MV-4-11 (cell line): ENCODE measurements at places on chromosomes 3 and 15.
A peak's percentile ranks its signal among the peaks of the same experiment; 100 is the strongest.

- DNase-seq, result no peak
Measured at GRCh38 chr3:101676765-101677435, at the start of gene ZBTB11. ZBTB11 (minus strand) TSS chr3:101677132; CDS start chr3:101676914, 218 bp downstream.

DNA sequence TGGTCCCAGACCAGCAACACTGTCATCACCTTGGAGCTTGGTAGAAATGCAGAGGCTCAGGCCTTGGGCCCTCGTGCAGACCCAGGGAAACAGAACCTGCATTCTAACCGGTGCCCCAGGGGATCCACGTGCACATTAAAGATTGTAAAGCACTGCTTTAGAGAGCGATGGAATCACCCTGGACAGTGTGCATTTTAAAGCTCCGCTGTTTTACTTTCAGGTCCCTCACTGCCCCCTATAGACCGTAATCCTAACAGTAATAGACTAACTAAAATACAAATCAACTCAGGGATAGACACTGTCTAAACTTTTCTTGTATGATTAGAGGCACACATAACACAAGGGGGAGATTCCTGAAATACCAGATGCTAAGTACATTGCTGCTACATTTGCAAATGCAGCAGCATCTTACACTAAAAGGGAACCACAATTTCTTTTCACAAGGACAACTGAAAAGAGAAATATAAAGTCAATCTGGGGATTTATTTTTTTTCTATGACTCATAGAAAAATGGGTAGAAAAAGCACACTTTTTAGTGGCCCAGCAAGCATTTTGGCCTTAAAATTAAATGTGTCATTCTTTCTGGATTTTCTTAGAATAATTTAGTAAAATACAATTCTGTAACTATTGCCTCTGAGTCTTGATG is 10.5 kb upstream of the SH3GL3 start:
- DNase-seq, result peak; percentile 44

- DNase-seq, result peak; percentile 7
Measured at GRCh38 chr3:182909318-182910040, 70.9 kb downstream of the DCUN1D1 start.

- peak; percentile 2 for DNase-seq
Measured at GRCh38 chr3:137709011-137709601, 55.0 kb upstream of the SOX14 start.

- DNase-seq, result no peak
Measured at GRCh38 chr3:147407114-147407497, 763 bp upstream of the ZIC4 start.

- no peak for DNase-seq
Measured at GRCh38 chr15:85947936-85948335, 131.7 kb upstream of the AGBL1 start.

GRCh38 chr3:104696470-104696869 is 670.2 kb upstream of the ALCAM start:
- no peak for DNase-seq

- DNase-seq, result no peak
Measured at GRCh38 chr15:74212494-74212893, 9.9 kb upstream of the STRA6 start.

- no peak for DNase-seq
Measured at GRCh38 chr3:158492685-158493084, 78.3 kb upstream of the MLF1 start.

DNA sequence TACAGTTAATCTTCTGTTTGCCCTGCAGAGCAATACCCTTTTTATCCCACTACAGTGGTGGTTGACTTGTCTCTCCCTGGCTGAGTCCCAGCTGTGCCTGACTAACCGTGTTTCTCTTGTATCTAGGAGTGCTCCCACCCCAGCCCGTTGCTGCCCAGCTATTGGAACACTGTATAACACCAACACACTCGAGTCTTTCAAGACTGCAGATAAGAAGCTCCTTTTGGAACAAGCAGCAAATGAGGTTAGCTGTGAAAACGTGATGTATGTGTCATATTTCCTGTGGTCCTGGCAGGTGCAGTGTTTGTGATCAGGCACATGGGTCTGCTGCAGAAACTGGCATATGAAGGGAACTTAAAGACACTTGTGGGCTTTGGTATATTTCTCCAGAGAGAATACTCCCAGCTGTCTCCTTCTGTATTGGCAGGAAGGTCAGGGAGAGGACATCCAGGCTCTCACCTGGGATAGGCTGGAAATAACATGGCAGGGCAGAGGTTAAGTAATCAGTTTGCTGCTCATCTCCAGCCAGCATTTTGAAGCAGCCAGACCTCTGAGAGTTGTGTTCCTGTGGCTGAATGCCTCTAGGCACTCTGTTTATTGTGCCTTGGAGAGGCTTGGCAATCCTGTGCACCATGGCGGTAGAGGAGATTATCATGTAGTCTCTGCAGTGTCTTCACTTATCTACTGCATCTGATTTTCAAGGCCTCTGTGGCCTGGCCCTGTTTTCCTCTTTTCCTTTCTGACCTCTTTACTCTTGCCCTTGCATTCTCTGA is 34.8 kb downstream of the ATG7 start:
- no peak for DNase-seq

DNA sequence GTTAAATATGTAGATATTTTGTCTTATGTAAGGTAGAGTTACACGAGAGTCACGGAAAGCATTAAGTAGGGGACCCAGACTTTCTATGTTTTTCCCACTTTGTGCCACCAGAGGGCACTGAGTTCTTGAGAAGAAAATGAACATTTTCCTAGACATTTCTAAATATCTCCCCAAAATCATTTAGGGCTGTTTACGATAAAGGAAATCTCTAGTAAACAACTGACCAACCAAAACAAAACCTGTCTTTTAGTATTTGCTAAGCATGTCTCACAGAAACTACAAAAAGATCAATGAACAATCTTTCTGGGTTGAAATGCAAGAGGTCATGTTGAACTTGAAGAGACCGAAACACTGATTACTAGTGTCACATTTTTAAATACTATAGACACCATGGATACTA is 16.1 kb downstream of the POU1F1 start:
- peak; percentile 16 for DNase-seq

DNA sequence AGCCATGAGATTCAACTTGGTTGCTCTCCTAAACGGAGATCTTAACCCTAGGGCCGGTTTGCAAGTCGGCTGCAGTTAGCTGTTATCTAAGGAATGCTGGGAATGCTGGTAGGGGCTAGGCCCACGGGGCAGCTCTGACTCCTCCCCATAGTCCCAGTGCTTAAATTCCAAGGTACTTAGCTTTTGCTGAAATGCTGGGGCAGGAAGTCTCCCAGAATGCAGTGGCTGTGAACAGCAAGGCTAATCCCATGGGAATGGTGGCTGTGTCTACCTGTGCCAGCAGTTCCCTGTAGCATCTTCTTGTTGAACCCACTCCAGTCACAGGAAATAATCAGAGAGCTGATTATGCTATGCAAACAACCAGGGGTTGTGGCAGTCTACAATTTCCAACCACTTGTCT is 102.5 kb upstream of the TJP1 start:
- DNase-seq, result no peak

DNA sequence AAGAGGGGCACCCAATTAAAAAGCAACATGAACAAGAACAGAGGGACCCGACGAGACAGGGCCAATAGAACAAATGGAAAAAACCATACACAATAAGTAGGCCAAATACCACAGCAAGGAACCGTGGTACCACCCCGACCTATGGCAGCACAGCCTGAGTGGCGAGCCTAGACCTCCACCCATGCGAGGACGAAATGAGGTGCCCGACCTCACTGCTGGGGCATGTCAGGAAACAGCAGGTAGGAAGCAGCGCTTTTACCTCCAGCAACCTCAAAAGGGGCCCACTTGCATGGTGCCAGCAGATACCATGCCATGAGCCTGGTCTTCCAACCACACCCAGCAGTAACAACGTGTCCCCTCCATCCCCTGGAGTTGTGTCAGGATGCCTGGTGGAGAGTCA is 77.9 kb downstream of the PCSK6 start:
- no peak for DNase-seq

DNA sequence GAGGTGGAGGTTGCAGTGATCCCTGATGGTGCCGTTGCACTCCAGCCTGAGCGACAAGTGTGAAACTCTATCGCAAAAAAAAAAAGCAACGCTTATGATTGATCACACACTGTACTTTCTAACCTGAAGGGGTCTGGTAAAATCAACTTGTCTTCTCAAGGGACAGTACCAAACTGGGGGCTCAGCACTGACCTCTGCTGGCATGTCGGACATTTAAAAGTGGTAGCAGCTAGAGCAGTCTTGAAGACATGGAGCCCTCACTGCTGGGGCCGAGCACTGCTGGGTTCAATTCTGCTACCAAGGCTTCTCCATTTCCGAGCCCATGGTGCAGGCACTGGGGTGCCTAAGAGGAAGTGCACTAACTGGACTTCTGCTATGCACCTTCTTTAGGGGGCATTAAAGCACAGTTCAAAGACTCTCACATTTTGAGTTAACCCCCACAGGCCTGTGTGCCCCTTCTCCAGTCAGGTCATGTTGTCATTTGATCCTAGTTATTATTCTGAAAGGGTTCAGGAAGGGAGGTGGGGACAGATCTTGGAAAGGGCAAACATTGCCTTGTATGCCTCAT is 26.4 kb upstream of the LAMP3 start:
- DNase-seq, result peak; percentile 60

DNA sequence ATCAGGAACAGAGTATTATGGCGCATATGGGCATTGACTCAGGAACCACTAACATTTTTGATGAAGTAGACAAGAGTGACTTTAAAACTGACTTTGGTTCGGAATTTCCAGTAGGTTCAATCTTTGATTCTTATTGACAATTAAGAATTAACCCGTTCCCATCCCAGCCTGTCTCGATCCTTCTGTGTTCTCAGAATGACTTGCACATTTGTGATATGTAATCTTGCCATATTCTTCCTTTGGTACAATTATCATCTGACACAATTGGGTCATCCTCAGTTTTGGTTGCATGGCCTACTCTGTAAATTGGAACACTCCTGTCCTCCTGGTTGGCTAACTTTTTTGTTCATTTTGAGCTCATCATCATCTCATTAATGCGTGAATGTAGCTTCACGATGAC is 10.5 kb downstream of the GPR171 start:
- DNase-seq, result no peak

DNA sequence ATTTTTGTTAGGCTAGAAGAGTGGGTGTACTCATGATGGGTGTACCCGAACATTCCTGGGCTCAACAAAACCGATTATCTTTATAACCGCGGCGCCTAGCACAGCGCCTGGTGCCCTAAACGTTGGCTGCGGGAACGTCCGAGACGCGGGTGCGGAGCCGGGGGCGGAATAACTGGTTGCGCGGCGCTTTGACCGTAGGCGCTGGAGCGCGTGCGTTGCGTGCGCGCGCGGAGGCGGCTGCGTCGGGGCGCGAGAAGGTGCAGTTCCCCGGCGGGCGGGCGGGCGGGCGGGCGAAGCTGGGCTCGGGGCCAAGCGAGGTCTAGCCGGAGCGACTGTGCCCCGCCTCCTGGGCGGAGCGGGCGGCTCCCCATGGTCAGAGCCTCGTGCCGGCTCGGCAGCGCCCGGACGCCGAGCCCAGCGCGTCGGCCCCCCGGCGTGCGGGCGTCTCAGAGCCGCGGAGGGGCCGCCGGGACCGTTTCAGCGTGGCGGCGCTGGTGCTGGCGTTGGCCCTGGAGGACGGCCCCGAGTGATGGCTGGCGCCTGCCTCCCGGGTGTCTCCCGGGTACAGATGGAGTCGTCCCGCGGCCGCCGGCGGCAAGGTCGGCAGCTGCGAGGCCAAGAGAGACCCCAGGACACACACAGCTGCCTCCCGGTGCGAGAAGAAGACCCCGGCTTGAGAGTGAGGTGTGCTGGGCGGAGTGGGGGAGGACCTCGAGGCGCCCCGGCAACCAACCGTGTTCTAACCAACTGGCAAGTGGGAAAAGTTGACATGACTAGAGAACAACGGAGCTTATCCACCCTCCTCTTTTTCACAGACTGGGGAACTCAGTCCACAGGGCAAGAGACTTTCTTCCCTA is at the start of gene PLAAT1:
PLAAT1 (plus strand) TSS at position 373 of the 857 bp plus-strand sequence. CDS start 14,429 bp downstream, outside the sequence.
- DNase-seq, result no peak

GRCh38 chr3:187261541-187261969 is 30.0 kb downstream of the MASP1 start:
- no peak for DNase-seq

DNA sequence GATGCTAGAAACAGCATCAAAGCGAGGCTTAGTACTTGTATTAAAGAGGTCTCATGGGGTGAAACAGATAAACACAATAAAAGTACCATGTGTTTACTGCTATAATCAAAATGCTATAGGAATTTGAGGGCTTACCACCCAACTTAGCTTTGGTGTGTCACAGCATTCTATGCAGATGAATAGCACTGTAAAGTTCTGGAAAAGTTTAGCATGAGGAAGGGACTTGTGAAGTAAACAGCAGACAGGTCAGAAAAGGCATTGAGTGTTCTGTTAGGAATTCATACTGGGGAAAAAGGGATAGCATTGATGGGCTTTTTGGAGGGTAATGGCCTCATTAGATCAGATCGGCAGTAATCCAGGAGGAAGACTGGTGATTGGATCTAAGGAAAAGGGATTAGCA is 505.3 kb downstream of the NLGN1 start:
- DNase-seq, result no peak

DNA sequence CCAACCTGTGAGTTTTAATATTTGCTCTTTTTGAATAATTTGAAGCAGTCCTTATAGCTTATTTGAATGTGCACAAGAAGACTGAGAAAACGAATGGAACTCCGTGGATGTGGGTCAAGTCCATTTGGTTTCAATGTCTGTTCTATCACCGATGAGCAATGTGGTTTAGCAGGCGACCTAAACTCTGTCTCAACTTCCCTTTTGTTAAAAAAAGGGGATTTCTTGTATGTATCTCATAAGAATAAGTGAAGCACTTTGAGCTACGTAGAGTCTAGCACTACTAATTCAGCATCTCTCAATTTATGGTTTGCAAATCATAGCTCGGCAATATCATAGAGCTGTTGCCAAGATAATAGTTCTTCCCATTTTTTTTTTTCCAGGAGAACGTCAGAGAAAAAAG is 4.6 kb upstream of the SKIL start:
- peak; percentile 78 for DNase-seq

GRCh38 chr15:99426431-99427105 is 139.2 kb upstream of the MEF2A start:
- DNase-seq, result no peak

DNA sequence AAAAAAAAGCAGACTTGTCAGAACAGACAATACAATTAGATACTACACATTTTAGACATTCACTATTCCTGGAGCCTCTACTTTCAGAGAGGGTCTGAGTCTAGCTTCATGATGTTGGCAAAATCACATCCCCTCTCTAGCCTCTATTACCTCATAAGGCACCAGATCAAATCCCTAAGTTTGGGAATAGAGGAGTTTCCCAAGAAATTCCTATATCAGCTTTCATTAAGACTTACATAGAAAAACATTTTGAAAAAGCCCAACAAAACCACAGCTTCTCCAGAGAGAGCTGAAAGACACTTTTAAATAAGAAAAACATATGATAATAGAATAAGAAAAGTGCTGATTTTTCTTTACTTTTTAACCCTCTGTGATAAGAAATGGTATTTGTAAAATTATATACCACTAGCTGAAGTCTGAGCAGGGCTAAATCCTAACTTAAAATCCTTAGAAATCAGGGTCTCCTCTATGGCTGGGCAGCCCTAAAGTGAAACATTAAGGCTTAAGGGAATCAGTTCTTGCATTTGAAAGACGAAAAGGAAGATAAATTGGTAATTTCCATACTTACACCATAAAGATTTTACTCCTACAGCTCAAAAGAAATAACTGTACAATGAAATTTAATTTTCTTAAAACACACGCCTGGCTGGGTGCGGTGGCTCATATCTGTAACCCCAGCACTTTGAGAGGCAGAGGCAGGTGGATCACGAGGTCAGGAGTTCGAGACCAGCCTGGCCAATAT is 4.3 kb downstream of the TBC1D2B start:
- DNase-seq, result no peak
